Hematopoietic multipotent progenitor cell treated with erythropoietin and hydrocortisone succinate and interleukin-3 and kit ligand, for 4 days (in vitro differentiated cells): ENCODE measurements at places on chromosomes 6 and 20.

GRCh38 chr20:38120625-38120988 lies 44.5 kb downstream of the TGM2 start:
- no peak for DNase-seq

DNA sequence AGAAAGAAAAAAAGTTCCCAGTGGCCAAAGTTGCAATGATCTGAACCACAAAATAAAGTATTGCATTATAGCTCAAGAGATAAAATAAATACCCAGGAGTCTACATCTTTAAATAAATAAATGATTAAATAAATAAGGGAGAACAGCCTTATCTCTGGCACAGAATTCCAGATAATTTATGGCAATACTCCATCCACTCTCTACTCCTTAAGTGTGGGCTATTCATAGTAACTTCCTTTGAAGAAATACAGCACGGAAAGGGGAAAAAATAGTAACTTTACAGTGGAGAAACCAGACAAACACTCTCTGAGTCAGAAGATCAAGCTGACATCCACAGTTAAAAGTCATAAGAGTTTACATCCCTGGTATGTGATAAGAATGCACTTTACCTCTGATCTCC lies 11.6 kb downstream of the AURKA start:
- DNase-seq: no peak

- no peak for DNase-seq
Observed at GRCh38 chr6:132082421-132082820, 131.2 kb upstream of the CCN2 start.

- no peak for DNase-seq
Observed at GRCh38 chr6:41824571-41825569, 37.4 kb downstream of the TOMM6 start.

DNA sequence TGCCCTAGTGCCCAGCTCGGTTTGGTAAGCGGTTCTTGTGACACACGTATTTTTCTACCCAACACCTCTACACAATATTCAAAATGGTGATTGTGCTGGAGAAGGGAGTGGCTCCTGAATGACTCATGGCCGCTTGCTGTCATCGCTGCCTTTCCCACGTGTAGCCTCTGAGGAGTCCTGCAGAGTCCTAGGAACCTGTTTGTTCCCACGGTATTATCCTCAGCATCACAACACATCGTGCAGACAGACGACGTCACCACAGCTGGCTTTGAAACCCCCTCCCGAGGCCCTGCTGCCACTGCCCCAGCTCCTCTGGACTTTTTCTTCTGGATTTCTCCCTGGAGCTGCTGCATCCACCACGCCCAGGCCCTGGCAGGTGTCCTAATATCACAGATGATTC lies 353.5 kb downstream of the SMOC2 start:
- no peak for DNase-seq

GRCh38 chr6:154169193-154169847 lies 130.3 kb downstream of the OPRM1 start:
- peak; percentile 85 for DNase-seq

DNA sequence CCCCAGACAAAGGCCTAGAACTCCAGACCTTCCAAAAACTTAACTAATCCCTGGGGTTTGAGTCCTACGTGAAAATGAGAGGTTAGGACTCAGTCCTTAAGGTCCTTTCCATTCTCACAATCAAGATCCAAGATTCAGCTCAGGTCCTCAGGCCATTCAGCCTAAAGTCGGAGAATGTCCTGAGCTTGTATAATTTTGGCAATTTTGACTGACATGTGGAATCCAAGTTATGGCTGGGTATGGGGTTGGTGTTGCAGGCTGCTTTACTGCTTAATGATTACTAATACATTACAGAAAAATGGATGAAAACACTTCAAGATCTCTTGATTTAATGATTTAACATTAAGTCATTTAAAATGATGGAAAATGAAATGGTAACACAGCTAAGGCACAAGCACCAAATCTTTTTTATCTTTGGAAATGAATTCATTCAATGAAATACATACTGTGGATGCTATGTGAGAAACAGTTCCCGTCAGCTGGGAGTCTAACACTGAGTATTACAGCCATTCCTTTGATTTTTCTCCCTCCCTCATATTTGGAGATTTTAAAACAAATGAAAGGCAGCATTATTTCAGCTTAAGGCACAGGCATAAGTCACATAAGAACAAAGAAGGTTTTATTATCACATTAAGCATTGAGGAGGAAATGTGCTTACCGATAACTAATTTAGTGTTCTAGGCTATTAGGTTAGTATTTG lies 1.3 kb downstream of the ARHGAP18 start:
- DNase-seq: no peak

DNA sequence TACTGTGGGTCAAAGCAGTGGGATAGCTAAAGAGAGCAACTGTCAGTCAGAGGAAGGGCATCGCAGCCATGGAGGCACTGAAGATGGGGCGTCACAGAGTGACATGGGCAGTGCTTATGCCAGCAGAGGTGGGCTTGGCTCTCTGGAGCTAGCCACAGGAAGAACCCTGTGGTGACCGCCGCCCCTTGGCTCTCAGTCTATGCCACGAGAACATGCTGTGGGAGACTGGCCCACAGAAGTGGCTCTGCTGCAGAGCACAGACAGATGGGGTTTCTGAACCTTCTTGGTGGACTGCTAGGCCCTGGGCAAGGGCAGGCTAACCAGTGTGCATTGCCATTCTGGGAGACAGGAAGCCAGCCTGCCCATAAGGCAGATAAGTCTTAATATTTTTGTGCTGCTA lies 290.0 kb upstream of the SUPT3H start:
- no peak for DNase-seq

DNA sequence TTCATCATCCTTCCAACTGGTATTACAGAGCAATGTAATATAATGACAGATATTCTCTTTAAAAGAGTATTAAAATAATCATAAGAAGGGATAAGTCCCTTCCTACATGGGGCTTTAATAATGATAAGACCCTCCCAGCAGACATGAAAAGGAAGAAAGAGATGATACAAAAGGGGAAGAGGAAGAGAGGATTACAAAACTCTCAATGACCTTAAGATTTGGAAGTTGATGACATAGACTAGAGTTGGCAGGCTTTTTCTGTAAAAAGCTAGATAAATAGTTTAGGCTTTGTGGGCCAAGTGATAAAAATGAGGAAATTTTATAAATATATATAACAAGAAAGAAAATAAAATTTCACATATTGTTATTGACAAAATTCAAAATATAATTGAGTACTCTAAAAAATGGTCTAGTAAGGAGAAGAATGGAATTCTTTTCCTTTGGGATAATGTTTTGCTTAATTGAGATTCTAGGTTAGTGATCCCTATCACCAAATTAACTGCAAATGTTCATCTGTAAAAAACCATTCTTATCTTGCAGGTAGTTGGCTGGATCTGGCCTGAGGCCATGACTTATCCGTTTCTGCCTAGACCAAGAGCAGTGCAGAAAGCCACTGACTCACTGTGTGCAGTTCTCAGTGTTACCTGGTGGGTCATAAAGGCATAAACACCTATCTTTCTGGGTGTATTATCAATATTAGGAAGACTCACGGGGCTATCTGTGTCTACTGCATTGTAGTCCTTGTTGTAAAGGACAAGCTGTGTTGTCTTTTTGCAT lies 11.0 kb downstream of the RIPOR2 start:
- DNase-seq: peak; percentile 57

GRCh38 chr6:142907544-142907943 lies 37.4 kb downstream of the HIVEP2 start:
- DNase-seq: no peak

DNA sequence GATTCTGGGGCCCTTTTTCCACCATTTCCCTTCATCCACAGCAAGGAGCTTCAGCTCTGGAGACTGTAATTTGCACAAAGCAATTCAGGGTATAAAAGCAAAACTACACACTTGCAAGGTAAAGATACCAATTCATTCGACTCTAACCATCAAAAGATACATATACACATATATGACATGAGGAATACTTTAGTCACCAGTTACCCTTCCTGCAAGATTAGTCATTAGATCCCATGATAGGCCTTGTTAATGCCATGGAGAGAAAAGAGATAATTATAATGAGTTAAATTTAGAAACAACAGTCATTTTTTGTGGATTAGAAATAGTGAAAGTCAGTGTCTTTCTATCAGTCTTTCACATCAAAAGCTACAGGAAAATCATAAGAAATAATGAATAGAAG lies 204.2 kb downstream of the KCNQ5 start:
- DNase-seq: no peak
